A549 treated with ZK216348 at 1 μM for 4 hours (cell line): ENCODE measurements at places on chromosomes 7 and 10. TPM values are rescaled to one million over a fixed set of nuclear protein-coding genes. Genes with fewer than 3 reads are reported as not detected.

The FEZF1 gene
- total RNA-seq, result not detected in 5 replicates

The ANK3 gene
- 0.28 to 0.87 TPM (median 0.63 TPM) in 5 replicates for total RNA-seq

The HMX3 gene
- total RNA-seq, result 0.14 TPM in 1 of 5 replicates, not detected in the others

The EPDR1 gene
- total RNA-seq, result 72.7 to 87.3 TPM (median 80.6 TPM) in 5 replicates

The NEURL1 gene
- total RNA-seq, result 0.47 to 0.96 TPM (median 0.74 TPM) in 5 replicates

The PPP1R3C gene
- total RNA-seq, result 21.0 to 26.7 TPM (median 22.6 TPM) in 5 replicates

The TRIM73 gene
- total RNA-seq, result 1.4 to 3.1 TPM (median 2.5 TPM) in 5 replicates

The HTR5A gene
- total RNA-seq, result not detected in 5 replicates

The EVX1 gene
- total RNA-seq, result 0.14 to 0.19 TPM (median 0.15 TPM) in 3 of 5 replicates, not detected in the others

The USP54 gene
- 9.6 to 14.4 TPM (median 11.9 TPM) in 5 replicates for total RNA-seq

The TMEM213 gene
- total RNA-seq, result not detected in 5 replicates

The SFRP5 gene
- total RNA-seq, result 1.5 to 2.4 TPM (median 1.9 TPM) in 5 replicates

The SLC16A12 gene
- 0.09 to 0.27 TPM (median 0.19 TPM) in 5 replicates for total RNA-seq
